ENCODE measurements at places on chromosomes 1 and 21.

DNA sequence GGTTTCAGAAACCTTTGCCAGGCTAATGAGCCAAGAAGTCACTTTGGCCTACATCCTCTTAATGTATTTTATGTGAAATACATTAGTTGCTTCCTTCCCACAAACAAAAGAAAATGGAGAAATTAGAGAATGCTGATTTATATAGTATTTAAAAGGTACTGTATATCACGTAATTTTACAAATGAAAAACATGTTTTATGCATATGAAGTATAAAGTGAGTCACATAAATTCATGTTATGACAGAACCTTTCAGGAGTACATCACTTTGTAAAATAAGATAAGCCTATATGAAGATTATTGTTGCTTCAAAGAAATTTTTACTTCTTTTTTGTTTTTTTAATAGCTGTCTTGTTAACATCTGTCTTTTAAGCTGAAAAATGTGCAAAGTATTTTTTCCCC lies 4.6 kb downstream of the DR1 start:
- DNase-seq, result no peak

- no peak for DNase-seq
Observed at GRCh38 chr1:17776426-17776825, 21.3 kb downstream of the ACTL8 start.

DNA sequence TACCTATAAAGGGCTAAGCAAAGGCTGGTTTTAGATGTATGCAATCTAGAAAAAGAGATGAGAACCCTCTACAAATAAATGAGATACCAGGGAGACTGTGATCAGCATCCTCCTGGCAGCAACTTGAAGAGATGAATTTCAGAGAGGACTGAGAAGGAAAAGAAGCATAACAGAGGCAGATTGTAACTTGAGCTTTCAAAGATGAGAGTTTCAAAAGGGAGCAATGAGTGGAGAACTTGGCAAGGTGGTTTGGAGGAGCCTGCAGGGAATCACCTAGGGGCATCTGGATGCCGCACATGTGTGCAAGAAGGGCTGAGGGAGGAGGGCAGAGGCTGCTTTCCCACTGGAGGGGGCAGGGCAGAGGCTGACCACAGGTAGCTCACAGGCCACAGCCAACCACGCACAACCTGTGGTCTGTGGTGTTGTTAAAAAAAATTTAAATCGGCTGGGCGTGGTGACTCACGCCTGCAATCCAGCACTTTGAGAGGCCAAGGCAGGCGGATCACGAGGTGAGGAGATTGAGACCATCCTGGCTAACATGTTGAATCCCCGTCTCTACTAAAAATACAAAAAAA lies 50.2 kb downstream of the PCNX2 start:
- no peak for DNase-seq

GRCh38 chr1:213972141-213972540 lies 15.6 kb upstream of the PROX1 start:
- DNase-seq, result no peak
